ENCODE measurements at places on chromosomes 5 and 9.

- no peak for DNase-seq
Observed at GRCh38 chr9:93594041-93594756, 17.8 kb downstream of the PHF2 start.

DNA sequence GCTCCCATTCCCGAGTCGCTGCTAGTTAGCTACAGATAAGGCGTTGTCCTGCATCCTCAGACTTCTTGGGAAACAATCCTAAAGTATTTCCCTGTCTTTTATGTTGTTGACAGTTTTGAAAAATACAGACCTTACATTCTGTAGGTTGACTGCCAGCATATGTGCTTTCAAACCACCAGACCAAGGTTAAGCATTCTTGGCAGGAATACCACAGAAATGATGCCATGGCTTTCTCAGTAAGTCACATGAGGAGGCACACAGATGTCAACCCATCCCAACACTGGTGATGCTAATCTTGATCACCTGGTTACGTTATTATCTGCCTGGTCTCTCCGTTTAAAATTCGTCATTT, 871 bp downstream of the GLE1 start:
- peak; percentile 24 for DNase-seq

DNA sequence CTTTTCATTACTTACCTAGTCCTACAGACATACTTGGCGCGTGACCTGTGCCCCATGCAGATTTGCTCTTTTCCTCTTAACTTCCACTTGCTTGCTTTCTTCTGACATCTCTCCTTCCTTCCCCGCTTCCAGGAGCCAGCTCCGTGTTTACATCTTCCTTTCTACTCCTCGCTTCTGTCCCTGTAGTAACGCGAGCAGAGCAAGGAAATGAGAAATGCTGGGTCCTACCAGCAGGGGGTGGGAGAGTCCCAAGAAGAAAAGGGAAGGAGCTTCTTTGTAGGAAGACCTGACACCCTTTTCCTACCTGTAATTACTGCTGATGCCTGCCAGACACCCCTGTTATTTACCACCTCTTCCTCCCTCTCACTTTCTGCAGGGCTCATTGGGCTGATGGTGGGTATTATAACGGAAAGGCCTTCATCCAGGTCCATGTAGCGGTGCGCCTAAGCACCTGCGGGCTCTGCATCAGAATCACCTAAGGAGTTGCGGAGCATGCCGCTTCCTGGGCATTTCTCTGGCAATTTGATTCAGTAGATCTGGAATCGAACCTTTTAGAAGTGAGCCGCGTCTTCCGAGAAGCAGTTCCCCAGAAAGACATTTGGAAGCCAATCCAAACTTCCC, 1260.8 kb upstream of the WWC1 start:
- DNase-seq: no peak

DNA sequence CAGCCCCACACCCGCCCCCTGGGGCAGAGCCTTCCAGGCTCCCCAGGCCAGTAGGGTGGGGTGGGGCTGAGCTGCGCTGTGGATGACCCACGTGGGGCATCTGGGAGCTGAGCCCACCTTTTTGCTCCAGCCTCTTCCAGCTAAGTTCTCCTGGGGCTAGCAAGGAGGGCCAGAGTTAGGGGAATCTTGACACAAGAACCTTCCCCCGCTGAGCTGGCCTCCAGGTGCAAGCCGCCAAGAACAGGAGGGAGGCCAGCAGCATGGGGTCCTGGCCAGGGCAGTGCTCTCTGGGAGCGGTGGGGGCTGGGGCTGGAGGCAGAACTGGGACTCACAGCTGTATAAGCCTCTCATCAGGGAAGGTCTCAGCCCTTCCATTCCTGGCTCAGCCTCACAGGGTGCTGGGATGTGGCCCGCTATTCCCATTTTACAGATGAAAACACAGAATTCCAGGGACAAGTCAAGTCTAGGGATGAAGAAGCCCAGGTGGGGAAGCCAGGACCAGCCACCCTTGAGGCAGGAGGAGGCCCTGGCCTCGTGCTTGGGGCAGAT, 21.5 kb downstream of the SARDH start:
- DNase-seq: no peak

DNA sequence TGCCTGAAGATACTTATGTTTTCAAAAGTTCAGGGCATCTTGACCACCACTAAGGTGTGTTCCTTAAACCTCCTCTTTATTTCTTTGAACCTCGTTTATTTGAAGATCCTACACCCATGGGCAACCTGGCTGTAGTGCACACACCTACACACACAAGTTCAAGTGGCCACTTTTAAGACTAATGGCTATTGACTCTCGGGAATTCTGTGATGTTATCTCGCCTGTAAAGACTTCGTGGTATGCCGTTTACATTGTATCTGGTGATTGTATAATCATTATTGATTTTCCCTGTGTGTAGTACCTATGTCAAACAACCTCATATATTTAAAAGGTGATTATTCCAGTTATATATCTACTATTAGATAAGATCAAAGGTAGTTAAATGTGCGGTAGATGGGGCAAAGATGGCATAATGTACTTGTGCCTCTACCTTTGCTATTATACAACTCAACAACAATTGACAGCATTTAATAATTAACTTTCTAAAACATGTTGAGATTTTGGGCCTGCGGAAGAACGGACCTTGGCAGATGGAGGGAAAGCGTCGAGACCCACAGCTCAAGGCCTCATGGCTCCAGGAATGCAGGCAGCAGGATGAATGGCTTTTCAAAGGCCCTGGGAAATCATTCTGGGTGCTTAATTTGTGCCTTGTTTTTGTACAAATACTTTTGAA, 51.4 kb upstream of the IRX2 start:
- no peak for DNase-seq

GRCh38 chr5:139306628-139307379, 13.3 kb downstream of the MATR3 start:
- DNase-seq: no peak

- DNase-seq: no peak
Observed at GRCh38 chr5:63131626-63132285, 553.1 kb downstream of the LRRC70 start.

DNA sequence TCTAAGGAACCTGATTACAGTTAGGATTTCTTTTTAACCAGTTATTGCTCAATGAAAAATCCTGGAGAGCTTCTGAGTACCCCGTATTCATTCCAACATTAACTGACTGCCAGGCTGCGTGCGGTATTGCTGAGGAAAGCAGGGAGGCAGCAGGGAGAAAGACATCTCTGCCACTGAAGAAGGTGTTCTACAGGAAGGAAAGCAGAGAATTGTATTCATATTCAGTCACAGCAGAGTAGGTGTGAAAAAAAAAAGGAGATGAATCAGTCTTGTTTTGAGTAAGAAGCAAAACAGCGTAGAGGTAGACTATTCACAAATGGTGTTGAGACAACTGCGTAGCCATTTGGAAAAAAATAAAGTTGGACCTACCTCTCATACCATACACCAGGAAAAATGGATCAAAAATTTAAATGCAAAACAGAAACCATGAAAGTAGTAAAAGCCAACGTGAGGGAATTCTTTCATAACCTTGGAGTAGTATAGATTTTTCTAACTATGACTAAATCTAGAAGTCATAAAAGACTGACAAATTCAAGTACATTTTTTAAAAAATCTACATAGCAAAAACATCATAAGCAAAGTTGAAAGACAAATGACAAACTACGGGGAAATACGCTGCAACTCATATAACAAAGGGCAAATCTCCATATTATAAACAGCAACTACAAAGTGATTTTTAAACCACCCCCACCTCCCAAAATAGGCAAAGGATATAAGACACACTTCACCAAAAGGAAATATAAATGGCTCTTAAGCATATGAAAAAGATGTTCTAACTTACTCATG, 9.9 kb upstream of the NR4A3 start:
- DNase-seq: no peak

GRCh38 chr9:126724226-126724625, 80.6 kb upstream of the ZBTB43 start:
- no peak for DNase-seq

DNA sequence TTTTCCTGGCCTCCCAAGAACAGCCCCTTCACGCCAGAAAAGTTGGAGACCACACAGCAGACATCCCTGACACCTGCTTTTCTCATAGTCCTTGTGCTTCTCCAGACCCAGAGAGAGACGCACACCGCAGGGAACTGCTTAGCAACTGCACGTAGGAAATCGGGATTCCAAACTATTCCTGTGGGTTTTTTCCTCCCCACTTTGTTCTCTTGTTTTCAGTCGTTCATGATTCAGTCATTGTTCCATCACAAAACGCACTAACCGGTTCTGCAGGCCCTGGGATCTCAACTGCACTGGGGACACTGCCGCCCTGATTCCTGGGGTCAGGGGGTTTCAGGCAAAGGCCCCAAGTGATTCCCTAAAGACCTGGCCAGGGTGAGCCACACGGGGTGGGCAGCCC, 588.0 kb upstream of the KLF4 start:
- no peak for DNase-seq

GRCh38 chr5:38458174-38458573, 98.3 kb downstream of the LIFR start:
- DNase-seq: no peak

GRCh38 chr9:76417394-76417793, 23.2 kb upstream of the RFK start:
- no peak for DNase-seq

DNA sequence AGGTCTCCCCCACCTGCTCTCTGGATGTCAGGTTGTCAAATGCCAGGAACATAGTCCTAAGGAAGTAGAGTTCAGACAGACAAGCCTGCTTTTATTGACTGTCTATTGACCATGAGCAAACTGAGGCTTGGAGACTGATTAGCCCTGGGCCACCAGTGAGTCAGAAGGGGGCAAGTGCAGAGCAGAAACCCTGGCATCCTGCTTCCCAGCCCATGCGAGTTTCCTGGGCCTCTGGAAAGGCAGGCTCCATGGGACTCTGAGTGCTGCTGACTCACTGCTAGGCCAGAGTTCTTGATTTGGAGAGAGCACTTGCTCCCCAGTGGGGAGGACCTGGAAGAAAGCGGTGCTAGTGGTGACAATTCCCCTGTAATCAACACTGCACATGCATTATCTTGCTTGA, 2.8 kb upstream of the HBEGF start:
- no peak for DNase-seq

DNA sequence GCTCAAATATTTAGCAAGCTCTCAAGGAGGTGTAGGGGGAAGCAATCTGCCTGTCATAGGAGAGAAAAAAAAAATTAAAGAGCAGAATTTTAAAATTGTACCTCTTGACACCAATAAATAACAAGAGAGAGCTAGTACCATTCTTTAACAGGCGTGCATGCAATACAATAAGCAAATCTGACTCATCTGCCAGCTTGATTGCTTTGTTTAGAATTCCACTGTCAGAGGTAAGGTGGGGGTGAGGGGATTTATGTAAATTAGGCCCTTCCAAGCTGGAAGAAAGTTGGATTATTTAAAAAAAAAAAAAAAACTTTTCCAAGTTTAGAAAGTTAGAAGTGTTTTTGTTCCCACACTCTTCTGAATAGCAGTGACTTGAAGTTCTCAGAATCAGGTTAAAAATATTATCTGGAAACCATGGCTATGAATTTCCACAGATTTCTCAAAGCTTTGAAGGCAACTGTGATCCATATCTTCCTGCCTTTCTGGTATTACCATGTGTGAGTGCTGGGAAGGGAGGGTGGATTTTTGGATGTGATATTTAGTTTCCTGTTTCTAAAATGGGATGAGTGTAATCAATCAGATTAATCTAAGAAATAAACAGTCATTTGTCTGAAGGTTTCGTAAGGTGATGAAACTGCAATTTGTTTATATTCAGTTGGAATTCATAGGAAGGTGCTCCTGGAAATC, 477.5 kb downstream of the TLE4 start:
- DNase-seq: peak; percentile 26

- DNase-seq: no peak
Observed at GRCh38 chr9:76452839-76453238, 6.1 kb upstream of the GCNT1 start.

DNA sequence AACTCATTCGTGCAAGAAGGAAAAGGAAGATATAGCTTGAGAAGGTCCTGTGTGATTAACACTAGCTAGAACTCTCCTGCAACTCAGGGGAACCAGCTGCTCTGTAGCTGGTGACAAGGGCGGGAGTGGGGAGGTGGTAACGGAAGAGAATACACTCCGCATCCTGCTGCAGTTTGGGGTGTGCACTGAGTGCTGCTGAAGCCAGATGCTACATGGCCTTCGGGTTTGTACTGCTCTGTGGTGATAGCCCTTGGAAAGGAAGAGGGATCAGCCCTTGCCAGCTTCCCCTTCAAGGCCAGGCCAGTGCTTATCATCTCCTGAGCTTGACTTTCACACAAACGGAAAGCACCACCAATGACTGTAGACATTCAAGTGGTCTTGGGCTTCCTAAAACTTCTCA, 34.3 kb downstream of the FRMD3 start:
- no peak for DNase-seq

DNA sequence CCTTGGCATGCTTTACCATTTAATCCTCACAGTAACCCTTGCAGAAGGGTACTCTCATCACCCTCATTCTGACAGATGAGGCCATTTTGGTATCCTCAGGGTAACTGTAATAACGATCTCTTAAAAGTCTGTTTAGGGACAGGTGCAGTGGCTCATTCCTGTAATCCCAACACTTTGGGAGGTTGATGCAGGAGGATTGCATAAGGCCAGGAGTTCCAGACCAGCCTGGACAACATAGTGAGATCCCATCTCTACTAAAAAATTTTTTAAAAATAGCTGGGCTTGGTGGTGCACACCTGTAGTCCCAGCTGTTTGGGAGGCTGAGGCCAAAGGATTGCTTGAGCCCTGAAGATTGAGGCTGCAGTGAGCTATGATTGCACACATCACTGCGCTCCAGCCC, 31.8 kb downstream of the CSF1R start:
- no peak for DNase-seq

DNA sequence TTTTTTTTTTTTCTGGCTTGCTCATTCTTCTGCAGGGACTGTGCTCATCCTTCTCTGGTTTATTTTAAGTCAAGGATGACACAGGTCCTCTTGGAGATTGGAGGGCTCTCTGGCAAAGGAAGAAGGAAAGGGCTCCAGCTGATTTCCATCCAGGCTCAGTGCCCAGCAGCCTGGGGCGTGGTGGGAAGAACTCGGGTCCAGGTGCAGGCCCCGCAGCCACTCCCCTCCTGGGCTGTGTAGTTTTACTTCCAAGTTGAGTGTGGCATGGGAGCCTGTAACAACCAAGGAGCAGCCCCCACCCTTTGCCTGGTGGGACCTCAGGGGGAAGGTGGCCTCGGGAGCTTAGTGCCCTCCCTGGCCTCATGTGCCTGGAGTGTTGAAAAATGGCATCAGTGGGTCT, 58.9 kb downstream of the ANKRD33B start:
- no peak for DNase-seq

GRCh38 chr9:4662989-4663792, 1.1 kb downstream of the PLPP6 start:
- no peak for DNase-seq

DNA sequence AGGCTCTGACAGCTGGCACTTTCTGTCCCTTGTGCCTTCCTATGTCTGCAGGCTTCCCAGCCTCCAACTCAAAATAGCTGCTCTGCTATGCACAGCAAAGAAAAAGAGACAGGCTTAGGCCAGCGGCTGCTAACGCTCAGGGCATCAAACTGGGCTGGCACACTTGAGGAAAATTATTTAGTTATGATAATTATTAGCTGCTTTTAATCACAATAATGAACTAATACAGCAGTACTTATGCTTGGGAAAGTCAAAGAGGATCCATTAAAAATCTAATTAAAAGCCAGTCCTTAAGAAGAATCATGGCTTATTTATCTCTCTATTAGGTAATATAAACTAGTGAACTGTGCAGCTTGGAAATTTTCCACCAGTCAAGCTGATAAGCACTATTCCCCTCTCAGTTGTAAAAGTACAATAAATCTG, 233.2 kb downstream of the SLIT3 start:
- no peak for DNase-seq

GRCh38 chr9:127311239-127311741, 46.7 kb downstream of the GARNL3 start:
- DNase-seq: no peak

GRCh38 chr5:15585128-15585527, 85.1 kb downstream of the FBXL7 start:
- DNase-seq: no peak

GRCh38 chr9:89952401-89952800, 347.6 kb downstream of the GADD45G start:
- no peak for DNase-seq

Data from HTR-8/SVneo (cell line).